ENCODE measurements at places on chromosomes 1 and 21. TPM values are rescaled to one million over a fixed set of nuclear protein-coding genes. Genes with fewer than 3 reads are reported as not detected.

DNA sequence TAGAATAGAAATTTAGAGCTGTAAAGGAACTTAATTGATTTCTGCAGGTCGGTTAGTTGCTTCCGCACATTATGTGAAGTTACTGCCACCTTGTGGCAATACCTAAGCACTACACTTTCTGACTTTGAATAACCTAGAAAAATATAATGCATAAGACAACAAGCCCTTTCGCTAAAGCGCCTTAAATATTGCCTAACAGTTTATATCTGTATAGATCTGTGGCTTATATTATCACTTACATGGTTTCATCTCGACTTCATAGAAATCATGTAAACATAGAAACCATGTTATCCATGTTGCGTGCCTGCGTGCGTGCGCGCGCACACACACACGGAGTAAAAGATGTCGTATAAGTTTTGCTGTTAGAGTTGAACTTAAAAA is 10.9 kb upstream of the IFI16 start:
- peak; percentile 36 for DNase-seq

DNA sequence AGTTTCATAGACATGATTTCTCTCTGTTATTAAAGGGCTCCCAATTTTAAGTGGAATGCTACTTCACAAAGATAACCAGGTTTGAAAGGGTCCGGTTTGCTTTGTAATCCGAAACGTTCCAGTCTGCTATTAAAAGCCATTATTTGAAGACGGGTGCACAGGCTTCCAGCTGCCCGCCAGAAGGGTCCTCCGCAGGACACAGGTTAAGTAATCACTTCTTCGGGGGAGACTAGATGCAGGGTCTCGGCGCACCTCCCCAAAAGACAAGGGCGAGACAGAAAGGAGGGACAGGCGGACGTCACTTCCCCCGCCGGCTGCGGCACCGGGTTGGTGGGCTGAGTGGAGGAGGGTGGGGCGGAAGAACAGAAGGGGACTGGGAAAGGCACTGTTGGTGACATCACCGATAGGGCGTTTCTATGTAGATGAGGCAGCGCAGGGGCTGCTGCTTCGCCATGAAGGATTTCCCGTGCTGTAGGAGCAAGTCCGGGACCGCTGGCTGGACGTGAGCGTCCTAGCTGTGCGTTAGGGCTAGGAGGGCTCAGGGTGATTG is 8.9 kb downstream of the RNU1-2 start:
- peak; percentile 100 for DNase-seq

SLAMF9 gene
- not detected for total RNA-seq

TMEM81 gene
- total RNA-seq, result 5.2 TPM
